ENCODE measurements at places on chromosomes 4 and X. TPM values are rescaled to one million over a fixed set of nuclear protein-coding genes. Genes with fewer than 3 reads are reported as not detected.

Gene PDE6B
- not detected for total RNA-seq

Gene UGT2B15
- total RNA-seq, result not detected

Gene ZNF185
- 4.7 TPM for total RNA-seq

Gene METTL14
- 27.5 TPM for total RNA-seq

Gene BTC
- total RNA-seq, result not detected

Gene TCEAL9
- total RNA-seq, result 225 TPM

Gene FABP2
- not detected for total RNA-seq

Data from fibroblast of the aortic adventitia (primary cell).